PC-3 (cell line): ENCODE measurements at places on chromosomes 16 and 17.

- no peak for DNase-seq
These were observed 44.0 kb downstream of the CFAP20 start for GRCh38 chr16:58085171-58085570.

GRCh38 chr17:31469959-31470358 lies 78.5 kb downstream of the RAB11FIP4 start:
- no peak for DNase-seq

DNA sequence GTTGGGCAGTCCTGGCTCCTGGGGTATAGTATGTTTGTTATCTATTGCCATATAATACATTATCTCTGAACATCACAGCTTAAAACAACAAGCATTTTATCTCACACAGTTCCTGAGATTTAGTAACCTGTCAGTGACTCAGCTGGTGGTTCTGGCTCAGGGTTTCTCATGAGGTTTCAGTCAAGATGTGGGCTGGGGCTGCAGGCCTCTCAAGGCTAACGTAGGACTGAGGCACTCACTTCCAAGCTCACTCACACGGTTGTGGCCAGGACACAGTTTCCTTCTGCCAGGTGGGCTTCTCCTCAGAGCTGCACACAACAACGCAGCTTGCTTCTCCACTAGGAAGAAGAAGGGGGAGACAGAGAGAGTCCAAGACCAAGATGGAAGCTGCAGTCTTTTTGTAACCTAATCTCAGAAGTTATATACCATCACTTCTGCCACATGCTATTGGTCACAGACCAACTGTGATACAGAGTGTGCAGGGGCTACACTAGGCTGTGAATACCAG lies 10.3 kb upstream of the MED13 start:
- DNase-seq: no peak

- no peak for DNase-seq
These were observed 4.7 kb upstream of the KAT7 start for GRCh38 chr17:49783791-49784190.

- DNase-seq: peak; percentile 69
These were observed 65.9 kb downstream of the EMP2 start for GRCh38 chr16:10514369-10515055.

- no peak for DNase-seq
These were observed at the start of gene MEIOB for GRCh38 chr16:1871974-1872635. Gene MEIOB (minus strand): TSS chr16:1872164. CDS start chr16:1868175, 3,989 bp downstream.

DNA sequence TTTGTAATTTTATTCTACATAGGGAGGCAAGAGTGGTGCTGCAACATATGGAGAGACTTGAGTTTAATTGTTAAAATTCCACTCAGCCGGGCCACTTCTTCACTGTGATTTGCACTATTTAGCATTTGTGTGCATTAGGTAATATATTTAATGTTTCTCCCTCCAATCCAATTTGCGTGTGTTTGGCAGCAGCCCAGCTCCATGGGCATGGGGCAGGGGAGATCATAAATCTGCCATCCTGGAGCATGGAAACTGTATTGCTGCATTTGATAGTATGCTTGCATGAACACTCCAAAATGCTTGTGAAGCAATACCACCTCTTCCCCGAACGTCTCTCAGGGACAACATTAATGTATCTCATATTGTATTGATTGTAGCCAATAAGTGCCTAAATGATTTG lies 339.1 kb upstream of the RBFOX1 start:
- DNase-seq: no peak

DNA sequence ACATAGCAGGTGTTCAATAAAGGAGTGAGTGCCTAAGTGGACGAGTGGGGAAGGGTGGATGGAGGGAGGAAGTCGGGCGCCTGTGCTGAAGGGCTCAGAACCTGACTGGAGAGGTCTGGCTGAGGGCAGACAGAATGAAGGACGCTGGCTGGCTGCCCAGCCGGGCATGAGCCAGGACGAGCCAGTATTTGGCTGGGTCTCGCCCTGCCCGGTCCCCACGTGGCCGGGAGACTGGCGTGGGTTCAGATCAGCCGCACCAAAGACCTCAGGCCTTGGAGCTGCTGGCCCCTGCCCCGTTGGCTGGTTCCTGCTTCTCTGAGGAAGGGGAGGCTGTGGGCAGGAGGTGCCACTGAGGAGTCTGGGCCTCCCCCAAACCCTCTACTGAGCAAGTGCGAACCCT lies 79.8 kb downstream of the ENGASE start:
- no peak for DNase-seq

GRCh38 chr16:70402916-70403659 lies 35.8 kb downstream of the ST3GAL2 start:
- DNase-seq: no peak

DNA sequence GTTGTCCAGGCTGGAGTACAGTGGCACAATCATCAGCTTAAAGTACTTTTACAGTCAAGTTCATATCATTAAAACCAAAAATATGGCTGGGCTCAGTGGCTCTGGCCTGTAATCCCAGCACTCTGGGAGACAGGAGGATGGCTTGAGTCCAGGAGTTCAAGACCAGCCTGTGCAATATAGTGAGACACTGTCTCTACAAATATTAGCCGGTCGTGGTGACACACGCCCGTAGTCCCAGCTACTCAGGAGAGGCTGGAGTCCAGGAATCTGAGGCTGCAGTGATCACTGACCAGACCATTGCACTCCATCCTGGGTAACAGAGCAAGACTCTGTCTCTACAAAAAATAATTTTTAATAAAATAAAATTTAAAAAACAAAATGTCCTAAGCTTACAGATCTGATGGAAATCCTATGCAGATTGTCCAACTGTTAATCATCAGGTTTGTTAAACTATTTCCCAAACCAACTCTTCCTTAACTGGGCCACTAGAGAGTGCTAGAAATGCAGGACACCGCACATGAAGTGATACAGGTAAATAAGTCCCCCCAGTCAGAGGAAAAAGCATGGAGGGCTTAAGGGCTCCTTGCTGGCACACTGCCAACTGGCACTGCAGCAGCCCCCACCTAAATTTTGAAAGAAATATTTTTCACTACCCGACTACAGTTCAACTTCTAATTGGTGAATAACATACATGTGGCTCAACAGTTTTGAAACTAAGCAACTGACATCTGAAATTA lies 2.8 kb downstream of the USP22 start:
- DNase-seq: peak; percentile 76

DNA sequence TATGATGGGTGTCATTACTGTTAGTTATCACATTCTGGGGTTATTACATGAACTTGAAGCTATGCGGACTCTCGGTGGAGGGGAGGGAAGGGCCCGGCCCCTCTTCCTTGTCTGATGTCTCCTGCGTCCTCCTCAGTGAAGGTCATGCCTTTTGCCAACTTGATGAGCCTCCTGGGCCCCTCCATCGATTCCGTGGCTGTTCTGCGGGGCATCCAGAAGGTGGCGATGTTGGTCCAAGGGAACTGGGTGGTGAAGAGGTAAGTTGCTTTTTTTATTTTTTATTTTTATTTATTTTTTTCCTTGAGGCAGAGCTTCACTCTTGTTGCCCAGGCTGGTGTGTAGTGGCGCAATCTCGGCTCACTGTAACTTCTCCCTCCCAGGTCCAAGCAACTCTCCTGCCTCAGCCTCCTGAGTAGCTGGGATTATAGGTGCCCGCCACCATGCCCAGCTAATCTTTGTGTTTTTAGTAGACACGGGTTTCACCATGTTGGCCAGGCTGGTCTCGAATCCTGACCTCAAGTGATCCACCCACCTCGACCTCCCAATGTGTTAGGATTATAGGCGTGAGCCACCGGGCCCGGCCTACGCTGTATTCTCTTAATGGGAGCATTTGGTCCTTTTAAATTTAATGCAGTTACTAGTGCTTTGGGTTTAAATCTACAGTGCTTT lies 21.6 kb downstream of the POLR3E start:
- DNase-seq: peak; percentile 52

GRCh38 chr16:2825049-2825742 lies 4.9 kb upstream of the ZG16B start:
- no peak for DNase-seq

GRCh38 chr16:12096157-12096777 lies 119.7 kb downstream of the SNX29 start:
- peak; percentile 33 for DNase-seq

DNA sequence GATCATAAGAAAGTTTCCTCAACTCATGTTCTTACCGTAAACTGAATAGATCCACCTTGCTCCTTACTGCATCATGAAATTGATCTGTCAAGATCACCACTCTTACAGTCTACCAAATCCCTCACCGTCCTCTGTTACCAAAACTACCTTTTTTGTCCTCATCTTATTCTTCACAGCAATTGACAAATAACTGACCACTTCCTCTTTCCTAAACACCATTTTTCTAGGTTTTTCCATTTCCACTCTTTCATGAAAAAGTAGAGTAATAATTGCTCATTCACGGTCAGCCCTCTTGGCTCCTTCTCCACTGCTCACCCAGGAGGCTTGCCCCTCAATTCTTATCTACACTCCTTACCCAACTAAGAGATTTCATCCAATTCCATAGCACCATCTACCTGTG lies 44.9 kb downstream of the ABCA5 start:
- DNase-seq: no peak

DNA sequence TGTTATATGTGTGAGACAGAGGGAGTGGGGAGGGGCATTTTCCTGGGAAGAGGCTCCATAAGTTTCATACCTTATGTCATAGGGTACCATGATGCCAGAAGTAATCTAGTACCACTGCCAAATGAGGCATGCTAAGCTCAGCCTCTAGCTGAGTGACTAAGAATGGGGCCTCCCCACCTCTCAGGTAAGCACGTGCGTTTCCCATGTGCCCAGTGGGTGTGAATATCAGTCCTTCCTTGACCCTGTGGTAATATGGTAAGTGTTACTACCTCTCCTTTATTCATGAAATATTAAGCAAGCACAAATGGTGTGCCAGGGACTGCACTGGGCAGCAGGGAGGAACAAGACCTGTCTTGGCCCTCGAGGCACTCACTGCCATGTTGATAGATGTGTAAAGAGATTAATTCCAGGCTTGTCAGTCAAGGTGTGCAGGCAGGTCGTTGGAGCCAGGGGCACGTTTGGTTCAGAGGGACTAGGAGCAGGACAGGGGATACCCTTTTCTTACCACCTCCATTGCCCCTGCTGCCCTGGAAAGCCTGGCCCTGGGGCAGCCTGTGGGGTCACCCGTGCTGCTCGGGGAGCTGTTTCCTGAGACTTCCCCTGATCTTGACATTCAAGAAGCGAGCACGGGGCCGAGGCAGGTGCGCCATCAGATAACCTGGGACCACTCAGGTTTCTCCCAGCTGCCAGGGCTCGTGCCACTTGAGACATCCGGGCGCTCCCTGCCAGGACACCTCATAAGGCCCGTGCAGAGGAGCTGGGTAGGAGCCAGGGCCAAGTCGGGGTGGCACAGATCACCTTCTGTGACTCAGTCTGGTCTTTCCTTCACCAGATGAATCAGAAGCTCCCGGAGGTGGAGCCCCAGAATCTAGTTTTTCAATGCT lies 8.8 kb downstream of the RSAD1 start:
- DNase-seq: peak; percentile 90

GRCh38 chr16:66107661-66108060 lies 258.8 kb upstream of the CDH5 start:
- peak; percentile 14 for DNase-seq

- no peak for DNase-seq
These were observed 2.3 kb upstream of the DLX3 start for GRCh38 chr17:49997301-49997650.

GRCh38 chr17:74833501-74834377 lies 25.9 kb downstream of the GRIN2C start:
- peak; percentile 64 for DNase-seq

GRCh38 chr17:14353861-14354474 lies 53.1 kb downstream of the HS3ST3B1 start:
- no peak for DNase-seq

DNA sequence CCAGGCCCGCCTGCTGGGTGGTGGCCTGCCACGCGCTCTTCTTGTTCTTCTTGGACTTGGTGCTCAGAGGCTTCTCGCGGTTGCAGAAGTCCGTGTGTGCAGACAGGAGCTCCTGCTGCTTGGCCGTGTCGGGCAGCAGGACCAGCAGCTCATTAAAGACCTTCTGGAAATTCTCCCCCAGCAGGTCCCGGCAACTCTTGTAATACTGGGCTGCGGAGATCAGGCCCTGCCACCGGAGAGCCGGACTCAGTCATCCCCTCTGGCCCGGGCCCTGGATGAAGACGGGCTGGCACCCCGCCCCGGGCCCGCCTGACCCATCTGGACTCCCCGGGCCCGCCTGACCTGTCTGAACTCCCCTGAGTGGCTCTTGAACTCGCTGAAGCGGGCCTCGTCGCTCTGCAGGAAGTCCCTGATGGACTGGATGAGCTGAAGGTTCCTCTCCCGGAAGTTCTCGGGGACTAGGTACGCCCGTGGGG lies 8.6 kb downstream of the SYNGR3 start:
- DNase-seq: no peak

DNA sequence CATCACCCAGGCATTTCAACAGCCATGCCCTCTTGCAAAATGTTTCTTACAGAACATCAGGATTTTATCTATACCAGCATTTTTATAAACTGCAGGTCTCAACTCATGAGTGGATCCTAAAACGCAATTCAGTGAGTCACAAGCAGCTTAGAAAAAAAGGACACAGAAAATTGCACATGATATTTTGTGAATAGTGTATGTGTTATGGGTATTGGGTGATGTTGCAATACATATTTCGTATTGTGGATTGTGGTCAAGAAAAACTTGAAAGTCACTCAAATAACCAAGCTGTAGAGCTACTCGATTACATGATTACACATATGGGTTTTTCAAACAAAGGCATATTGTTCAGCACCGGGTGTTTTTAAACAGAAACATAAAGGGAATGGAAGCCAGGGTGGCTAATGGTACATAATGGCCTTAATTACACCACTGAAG lies 1.4 kb downstream of the WIPI1 start:
- no peak for DNase-seq

GRCh38 chr17:57876866-57877237 lies 27.0 kb upstream of the MRPS23 start:
- DNase-seq: no peak

GRCh38 chr16:29811170-29811895 lies 660 bp upstream of the PRRT2 start:
- peak; percentile 93 for DNase-seq

GRCh38 chr17:74654742-74655141 lies 31.2 kb upstream of the CD300E start:
- DNase-seq: no peak

GRCh38 chr16:75402821-75403475 lies 30.4 kb downstream of the CFDP1 start:
- peak; percentile 39 for DNase-seq

- no peak for DNase-seq
These were observed 2.6 kb downstream of the FN3KRP start for GRCh38 chr17:82718986-82719685.
